ENCODE measurements at places on chromosomes 2 and 18.

GRCh38 chr18:58554404-58554803 is 74.5 kb downstream of the ALPK2 start:
- DNase-seq = no peak

- DNase-seq = no peak
Measured at GRCh38 chr2:11348209-11348749, 3.8 kb upstream of the ROCK2 start.

DNA sequence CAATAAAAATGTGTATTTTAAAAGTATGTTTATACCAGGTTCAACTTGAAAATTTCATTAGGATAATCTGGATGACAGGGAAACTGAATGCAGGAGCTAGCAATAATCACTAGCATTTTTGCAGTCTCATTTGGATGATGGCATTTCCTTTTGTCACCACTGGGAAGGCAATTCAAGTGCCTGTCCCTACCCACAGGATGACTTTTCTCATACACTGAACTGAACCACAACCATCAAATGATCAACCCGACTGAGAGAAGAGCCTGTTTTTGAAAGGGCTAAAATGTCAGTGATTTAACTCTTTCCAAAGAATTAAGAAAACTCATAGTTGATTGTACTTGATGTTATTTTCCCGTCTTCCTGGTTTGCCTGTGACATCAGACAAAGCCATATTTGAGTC is 115.0 kb downstream of the FAM124B start:
- DNase-seq = no peak

GRCh38 chr18:60372132-60372531 is 443 bp downstream of the MC4R start:
- DNase-seq = no peak

DNA sequence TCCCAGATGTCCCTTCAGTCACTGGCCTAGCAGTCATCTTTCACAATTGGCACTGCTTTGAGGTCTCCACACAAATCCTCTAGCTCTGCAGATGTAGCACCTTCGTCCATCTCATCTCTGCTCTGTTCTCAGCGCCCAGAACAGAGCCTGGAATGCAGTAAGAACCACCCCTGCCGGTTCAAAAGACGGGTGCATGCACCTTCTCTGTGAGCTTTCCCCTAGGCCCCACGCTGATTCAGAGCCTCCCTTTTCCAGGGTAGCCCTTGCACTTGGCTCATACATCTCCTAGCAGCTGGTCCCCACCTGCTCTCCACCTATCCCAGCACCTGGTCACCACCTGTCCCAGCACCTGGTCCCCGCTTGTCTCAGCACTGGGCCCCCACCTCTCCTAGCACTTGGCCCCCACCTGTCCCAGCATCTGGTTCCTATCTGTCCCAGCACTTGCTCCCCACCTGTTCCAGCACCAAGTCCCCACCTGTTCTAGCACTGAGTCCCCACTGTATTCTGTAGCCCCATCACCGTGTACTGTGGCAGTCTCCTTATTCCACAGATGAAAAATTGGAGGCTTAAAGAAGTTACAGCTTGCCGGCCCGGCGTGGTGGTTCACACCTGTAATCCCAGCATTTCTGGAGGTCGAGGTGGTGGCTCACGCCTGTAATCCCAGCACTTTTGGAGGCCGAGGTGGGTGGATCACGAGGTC is 4.7 kb upstream of the KCNF1 start:
- no peak for DNase-seq

DNA sequence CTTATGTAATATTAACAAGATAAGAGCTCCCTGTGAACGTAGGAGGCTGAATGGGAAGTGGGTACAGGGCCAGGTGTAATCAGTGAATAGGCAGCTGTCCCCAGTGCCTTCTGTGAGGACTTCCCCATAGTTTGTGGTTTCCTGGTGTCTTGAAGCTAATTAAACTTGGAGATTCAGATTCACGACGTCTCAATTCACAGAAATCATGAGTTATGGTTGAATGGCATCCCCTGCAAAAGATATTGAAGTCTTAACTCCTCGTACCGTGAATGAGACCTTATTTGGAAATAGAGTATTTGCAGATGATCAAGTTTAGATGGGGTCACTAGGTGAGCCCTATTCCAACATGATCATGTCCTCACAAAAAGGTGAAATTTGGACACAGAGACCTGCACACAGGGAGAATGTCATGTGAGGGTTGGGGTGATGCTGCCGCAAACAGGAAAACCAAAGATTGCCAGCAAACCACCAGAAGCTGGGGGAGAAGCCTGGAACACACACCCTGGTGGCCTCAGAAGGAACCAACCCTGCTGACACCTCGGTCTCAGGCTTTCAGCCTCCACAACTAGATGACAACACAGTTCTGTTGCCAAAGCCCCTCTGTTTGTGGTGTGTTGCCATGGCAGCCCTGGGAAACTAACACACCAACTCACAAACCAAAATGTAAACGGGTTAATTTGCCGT is 13.2 kb downstream of the ARL4C start:
- no peak for DNase-seq

GRCh38 chr18:74278058-74278457 is 13.7 kb downstream of the CYB5A start:
- no peak for DNase-seq

GRCh38 chr2:157911246-157911645 is 35.1 kb upstream of the ACVR1 start:
- DNase-seq = no peak

GRCh38 chr2:33167622-33168245 is 221.0 kb downstream of the LTBP1 start:
- DNase-seq = no peak

DNA sequence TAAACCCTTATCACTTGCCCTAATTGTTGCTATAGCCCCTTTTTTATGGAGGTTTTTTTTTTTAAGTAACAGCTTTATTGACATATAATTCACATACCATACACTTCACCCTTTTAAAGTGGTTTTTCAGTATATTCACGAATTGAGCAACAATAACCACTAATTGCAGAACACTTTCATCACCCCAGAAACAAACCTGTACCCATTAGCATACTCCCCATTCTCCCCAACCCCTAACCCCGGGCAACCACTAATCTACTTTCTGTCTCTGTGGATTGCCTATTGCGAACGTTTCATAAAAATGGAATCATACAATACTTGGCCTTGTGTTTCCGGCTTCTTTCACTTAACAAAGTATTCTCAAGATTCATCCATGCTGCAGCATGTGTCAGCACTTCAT is 213.6 kb downstream of the ATAD2B start:
- no peak for DNase-seq

- DNase-seq = no peak
Measured at GRCh38 chr2:26423750-26424149, 22.0 kb downstream of the DRC1 start.

- no peak for DNase-seq
Measured at GRCh38 chr2:61948661-61949457, 43.4 kb downstream of the COMMD1 start.

- DNase-seq = no peak
Measured at GRCh38 chr2:239303711-239304532, 96.9 kb downstream of the HDAC4 start.

- no peak for DNase-seq
Measured at GRCh38 chr2:171334171-171334570, 99.6 kb downstream of the METTL8 start.

DNA sequence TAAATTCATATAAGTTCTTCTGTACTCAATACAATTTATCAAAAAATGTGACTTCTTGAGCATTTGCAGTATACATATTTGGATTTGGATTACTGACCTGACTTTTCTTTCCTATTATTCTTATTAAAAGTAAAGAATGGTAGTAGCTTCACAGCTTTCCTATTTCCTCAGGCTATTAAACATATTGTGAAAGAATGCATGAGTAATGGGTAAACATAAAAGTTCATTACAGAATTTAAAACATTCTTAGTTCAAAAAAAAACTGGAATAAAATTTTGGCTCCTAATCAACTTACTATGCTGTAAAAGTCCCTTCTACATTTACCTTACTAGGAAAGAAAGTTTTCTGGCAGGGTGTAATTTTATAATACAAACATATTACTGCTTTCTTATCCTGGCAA is 27.3 kb upstream of the C2orf66 start:
- DNase-seq = no peak

DNA sequence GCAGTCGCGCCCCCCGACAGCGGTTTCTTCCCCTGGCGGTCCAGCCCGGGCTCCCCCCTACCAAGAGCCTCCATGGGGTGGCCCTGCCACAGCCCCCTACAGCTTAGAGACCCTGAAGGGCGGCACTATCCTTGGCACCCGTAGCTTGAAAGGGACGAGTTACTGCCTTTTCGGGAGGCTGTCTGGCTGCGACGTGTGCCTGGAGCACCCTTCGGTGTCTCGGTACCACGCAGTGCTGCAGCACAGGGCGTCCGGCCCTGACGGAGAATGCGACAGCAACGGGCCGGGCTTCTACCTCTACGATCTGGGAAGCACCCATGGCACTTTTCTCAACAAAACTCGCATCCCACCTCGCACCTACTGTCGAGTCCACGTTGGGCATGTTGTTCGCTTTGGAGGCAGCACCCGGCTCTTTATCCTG is 475 bp downstream of the SLC4A1AP start:
- no peak for DNase-seq

- no peak for DNase-seq
Measured at GRCh38 chr2:49154140-49154539, at the start of gene FSHR. TSS of gene FSHR (minus strand) at chr2:49154515. CDS start at chr2:49154417, 98 bp downstream.

DNA sequence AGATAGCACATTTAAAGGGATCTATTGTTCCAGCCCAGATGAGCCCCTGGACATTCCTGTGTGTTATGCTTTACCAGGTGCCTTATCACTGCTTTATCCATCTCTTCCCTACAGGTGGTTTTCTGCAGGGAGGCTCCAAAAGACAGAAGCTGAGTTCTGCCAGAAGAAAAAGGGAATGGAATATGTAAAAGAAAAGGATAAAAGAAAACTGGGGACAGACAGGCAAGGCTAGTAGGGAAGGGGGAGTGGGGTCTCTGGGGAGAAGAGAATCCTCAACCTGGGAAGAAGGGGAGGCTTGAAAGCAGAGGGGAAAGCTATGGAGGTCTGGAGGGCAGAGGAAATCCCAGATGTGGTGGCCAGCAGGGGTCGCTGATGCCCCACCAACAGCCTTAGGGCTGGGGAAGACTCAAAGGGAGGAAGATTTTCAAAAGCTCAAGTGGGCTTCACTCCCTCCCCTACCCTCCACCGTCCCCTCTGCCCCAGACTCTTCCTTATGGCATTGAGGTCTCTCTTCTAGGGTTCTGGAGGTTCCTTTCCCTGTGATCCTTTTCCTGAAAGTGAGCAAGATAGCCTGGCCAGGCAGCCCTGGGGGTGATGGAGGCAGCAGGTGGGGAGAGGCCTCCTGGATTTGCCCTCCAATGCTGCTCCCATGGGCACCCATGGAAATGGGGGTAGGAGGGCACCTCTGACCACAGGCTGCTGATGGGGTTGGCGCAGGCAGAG is 178.1 kb upstream of the PKDCC start:
- DNase-seq = peak; percentile 70

DNA sequence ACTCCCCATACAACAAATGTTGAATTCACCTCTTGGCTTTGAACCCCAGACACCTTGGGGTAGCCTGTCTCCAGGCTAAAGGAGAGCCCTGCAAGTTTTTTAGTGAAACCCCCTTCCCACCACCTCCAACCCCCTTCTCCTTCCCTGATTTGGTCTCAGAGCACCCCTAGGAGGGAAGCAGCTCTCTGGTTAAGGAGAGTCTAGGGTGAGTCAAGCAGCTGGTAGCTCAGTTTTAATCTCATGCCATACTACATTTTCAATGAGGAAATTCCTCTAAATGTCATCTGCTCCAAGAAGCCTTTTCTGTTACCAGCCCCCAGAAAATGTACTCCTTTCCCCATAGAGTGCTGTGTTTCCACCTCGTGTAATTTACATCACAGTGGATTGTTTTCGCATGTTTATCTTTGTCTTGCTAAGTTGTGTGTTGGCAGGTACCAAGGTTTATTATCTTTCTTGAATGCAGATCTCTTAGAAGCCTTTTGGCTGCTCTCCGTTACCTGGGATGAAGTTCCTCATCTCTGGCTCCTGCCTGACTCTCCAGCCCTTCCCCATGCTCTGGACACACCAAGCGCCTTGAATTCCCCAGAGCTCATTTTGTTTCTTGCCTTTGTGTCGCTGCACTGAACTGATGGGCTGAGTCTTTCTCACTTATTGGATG is 82.2 kb downstream of the ASAP2 start:
- no peak for DNase-seq

- DNase-seq = no peak
Measured at GRCh38 chr2:95539290-95539689, 52.5 kb upstream of the TRIM43 start.

- no peak for DNase-seq
Measured at GRCh38 chr2:239020541-239021041, 172.7 kb downstream of the TWIST2 start.

DNA sequence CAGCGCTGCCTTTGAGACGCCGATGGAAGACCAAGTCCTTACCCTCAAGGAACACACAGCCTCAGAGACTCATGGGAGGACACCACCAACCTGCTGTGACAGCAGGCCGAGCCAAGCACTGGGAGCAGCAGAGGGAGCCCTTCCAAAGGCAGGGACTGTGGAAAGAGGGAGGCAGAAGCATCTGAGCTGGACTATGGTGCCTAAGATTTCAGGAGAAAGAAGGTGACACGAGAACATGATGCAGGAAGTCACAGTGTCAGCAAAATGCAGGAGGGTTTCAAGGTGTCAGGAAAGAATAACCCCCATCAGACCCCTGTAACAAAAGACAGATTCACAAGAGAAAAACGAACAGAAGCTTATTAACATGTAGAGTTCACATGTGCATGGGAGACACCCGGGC is 24.2 kb upstream of the COX7A2L start:
- no peak for DNase-seq

GRCh38 chr2:24708537-24709152 is 84.5 kb downstream of the PTRHD1 start:
- no peak for DNase-seq

DNA sequence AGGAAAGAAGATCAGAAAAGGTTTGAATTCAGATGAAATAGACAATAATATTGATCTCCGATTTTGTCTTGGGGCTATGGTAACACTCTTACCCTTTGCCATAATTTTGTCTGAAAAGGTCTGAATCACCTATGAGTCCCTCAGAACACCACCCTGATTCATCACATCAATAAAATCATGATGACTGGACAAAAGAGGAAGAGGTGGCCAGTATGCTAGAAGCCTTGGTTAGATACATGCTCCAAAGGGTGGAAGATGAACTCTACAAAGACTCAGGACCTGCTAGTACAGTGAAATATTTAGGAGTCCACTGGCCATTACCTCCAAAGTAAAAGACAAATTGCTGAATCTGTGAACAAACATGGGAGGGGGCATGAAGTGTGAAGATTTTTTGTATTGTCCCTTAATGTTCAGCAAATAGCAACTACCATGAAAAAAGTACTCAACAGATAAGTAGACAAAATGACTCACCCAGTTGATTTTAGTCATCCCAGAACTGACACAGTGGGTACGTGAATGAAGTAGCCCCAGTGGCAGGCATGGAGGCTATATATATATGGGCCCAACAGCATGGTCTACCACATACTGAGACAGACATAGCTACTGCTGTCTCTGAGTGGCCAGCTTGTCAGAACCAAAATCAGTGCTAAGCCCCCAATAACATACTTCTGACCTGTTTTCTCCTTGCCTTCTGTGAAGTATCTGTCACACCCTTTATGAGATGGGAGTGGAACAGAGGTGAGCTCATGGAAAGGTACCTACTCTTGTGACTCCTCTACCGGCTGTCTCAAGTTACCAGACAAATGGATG is 36.5 kb upstream of the GLS start:
- peak; percentile 72 for DNase-seq

- no peak for DNase-seq
Measured at GRCh38 chr2:233845301-233846060, 8.9 kb downstream of the HJURP start.

- DNase-seq = no peak
Measured at GRCh38 chr2:53753041-53753440, 14.6 kb upstream of the CHAC2 start.

- DNase-seq = no peak
Measured at GRCh38 chr2:235564884-235565530, 71.2 kb downstream of the AGAP1 start.

GRCh38 chr2:198452327-198452726 is 647.9 kb downstream of the PLCL1 start:
- no peak for DNase-seq

Data from kidney glomerular epithelial cell (primary cell).